Aorta (tissue), 5 donors: ENCODE measurements at places on chromosomes 5 and 9.

- DNase-seq = no peak
Observed at GRCh38 chr5:4198461-4198860, 602.8 kb downstream of the IRX1 start.

DNA sequence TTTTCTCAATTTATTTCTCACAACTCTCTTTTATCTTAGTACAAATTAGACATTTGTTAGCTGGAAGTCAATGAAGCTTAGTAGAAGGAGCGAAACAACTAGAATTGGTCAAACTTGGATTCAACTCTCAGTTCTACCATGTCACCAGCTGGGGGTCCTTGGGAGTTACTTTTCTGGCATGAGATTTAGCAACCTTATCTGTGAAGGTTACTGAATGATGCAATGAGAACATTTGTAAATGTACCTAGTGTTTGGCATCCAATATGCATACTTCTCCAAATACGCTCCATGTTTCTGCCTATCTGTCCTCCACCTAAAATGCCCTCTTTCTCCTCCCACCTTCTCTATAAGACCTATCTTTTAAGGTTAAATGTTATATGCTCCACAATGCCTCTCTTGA lies 6.3 kb downstream of the HNRNPA0 start:
- DNase-seq = no peak

DNA sequence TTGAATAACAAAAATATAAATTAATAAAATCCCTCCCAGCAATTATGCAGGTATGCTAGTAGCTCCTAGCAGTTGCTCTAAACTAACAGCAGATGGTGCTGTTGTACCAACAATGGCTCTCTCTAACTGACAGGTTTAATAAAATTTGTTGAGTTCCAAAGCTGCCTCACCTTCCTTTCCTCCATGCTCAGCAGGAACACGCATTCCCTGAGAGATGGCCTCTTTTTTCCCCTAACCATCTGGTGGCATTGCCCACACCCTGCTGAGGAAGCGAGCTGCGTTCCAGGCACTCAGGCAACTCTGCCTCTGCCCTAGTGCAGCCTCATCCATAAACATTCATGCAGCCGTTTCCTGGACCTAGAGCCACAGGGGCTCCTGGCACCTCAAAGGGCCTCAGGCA lies 106.2 kb downstream of the KLHL3 start:
- no peak for DNase-seq

DNA sequence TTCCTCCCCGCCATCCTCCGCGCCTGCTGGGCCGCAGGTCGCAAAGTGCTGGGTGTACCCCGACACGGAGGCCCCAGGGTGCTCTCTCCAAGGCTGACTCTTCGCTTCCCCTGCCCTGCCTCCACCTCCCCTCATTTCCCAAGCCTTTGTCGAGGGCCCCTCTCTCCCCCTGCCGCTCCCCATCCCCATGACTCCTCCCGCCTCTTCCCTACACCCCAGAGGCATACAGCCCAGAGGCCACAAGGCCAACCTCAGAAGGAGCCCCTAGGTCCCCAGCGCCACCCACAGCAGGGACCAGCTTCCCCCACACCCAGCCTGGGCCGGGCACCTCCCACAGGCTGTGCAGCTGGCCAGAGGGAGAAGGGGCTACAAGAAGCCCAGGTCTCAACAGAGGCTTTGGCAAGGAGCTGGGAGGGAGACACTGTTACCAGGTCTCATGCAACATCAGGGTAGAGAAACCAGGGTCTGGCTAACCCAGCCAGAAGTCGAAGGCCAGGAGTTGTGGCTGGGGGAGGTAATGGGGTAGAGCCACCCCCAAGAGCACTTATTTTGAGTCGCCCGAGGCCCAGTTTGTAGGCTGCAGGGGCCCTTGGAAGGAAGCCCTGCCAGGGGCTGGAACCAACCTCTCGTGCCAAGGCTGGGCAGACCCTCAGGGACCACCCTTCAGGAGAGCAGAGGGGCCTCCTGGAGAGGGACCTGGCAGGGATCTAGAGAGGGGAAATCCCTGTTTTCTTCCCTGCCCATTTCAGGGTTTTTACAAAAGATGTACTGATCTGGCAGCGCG lies 24.5 kb upstream of the SARDH start:
- no peak for DNase-seq

GRCh38 chr5:140113180-140113698 lies 670 bp upstream of the PURA start:
- DNase-seq = peak; percentile 53

GRCh38 chr5:2376486-2376885 lies 375.0 kb downstream of the IRX2 start:
- DNase-seq = no peak

GRCh38 chr5:35129921-35130485 lies 82.3 kb upstream of the AGXT2 start:
- no peak for DNase-seq

DNA sequence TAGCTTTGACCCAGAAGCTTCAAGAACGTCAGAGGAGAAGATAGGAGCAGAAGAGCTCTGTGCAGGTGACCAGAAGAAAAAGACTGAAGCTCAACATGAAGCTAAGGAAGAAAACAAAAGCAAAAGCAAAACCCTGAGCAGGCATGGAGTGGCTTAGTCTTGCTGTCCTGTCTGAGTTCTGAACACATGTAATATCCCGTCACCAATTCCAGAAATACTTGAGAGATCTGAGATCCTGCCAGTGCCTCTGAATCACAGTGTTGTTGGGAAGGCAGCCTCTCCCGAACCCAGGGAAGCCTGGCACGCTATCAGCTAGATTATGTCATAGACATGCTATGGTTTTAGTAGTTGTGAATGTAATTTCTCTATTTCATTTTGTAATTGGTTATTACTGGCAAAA lies 235.7 kb downstream of the ICE1 start:
- peak; percentile 80 for DNase-seq

GRCh38 chr9:137301081-137301947 lies 757 bp downstream of the NRARP start:
- DNase-seq = peak; percentile 51

DNA sequence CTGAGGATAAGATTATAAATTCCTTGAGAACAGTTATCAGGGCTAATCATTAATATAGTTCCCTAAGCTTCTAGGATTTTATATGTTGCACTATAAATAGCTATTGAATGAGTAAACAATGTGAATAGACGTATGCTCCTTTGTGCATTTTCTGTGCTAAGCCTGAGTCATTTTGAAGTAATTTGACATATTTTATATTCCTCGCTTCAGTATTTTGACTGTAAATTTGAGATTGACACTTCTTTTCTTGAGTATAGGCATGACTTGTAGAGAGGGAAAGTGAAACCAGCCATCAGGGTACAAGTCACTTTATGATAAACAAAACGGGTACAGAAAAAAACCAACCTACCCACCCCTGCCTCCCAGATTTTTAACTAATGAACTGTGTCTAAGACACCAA lies 367.7 kb upstream of the PRR16 start:
- no peak for DNase-seq

- DNase-seq = no peak
Observed at GRCh38 chr5:72658161-72658560, 151.0 kb upstream of the ZNF366 start.

DNA sequence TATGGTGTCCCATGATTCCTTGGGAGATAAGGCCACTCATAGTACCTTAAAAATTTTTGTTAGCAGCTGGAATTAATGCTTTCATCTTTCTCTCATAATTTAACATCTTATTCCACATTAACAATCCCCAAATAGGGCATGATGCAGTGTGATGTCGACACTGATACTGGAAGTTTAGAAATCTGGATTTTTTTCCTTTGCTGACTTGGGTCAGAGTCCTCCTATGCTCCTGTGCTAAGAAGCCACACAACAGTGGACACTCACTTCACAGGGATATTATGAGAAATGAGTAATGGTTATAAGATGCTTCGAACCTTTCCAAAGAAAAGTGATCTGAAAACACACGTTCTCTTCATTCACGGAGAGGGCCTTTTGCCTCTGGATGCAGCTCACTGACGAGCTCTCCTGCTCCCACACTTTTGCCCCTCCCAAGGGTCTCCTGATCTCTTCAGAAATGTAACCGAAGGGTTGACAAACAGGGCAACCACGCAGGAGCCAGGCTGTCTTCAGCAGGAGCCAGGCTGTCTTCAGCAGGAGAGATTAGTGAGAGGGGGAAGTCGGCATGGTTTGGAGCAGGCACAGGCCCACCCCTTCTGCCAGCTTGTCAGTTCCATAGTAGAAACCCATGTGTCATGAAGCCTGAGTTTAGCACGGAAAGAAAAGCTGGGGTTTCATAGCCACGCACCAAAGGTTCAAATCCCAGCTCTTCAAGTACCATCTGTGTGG lies 247.8 kb downstream of the AOPEP start:
- DNase-seq = no peak

DNA sequence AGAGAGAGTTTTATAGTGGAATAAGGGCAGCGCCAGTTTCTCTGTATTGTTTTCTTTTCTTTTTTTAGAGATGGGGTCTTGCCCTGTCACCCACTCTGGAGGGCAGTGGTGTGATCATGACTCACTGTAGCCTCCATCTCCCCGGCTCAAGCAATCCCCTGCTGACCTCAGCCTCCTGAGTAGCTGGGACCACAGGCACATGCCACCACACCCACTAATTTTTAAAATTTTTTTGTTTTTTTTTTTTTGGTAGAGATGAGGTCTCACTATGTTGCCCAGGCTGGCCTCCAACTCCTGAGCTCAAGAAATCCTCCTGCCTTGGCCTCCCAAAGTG lies 119.0 kb downstream of the PIK3R1 start:
- no peak for DNase-seq

GRCh38 chr5:150286820-150287219 lies 2.8 kb downstream of the CAMK2A start:
- peak; percentile 62 for DNase-seq

GRCh38 chr9:113316030-113316429 lies 12.9 kb upstream of the RNF183 start:
- no peak for DNase-seq

DNA sequence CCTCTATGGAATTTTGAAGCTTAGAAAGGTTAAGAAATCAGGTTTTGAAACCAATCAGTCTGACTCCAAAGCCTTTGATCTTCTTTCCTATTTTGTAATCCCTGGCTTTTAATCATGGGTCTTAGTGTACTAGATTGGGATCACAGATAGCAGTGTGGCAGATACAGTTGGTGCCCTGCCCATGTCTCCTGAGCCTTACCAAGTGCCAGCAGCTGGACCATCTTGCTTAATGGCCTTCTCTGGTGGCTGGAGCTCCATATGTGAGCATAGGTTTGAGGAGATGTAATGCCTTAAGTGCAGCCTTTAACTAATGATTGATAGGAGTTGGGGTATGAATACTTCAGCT lies 16.7 kb upstream of the RIC1 start:
- DNase-seq = no peak

DNA sequence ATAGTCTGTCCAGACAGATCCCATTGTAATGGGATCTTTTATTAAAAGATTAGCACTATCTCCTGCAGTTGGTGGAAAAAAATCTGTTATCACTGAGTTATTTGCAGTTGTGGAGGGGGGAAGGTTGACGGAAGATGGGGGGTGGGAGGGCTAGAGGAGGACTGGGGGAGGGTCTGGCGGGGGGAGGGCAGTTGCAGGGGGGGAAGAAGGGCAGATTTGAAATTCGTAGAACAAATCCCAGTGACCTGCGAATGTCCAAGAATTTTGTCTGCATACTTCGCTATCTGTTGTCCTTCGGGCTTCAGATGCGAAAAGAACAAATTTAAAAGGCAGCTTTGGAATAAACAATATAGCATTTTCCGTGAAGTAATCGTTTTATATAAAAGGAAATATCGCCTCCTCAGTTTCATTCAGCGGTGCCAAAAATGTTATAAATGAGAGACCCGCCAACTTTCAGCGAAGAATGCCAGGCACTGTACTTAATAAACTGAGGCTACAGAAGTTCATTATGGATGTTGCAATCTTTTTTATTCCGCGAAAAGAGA lies 1.3 kb upstream of the FST start:
- no peak for DNase-seq

DNA sequence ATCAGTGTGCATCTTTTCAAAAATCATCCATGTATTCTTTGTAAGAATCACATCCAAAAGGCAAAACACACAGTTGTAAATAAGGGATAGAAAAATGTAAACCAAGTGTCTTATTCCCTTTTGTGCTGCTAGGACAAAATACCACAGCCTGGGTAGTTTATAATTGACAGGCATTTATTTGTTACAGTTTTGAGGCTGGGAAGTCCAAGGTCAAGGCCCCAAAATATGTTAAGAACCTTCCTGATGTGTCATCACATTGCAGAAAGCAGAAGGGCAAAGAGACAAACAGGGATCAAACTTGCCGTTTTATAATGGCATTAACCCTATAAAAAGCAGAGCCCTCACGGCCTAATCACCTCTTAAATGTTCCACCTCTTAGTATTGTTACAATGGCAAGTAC lies 364.8 kb downstream of the MED10 start:
- no peak for DNase-seq
